Activated naive CD4-positive, alpha-beta T cell treated with anti-CD3 and anti-CD28 coated beads for 36 hours (primary cell): ENCODE measurements at places on chromosomes 2 and 18. TPM values are rescaled to one million over a fixed set of nuclear protein-coding genes. Genes with fewer than 3 reads are reported as not detected.

The SCYGR8 gene
- total RNA-seq: not detected

The DNAJC5G gene
- not detected for total RNA-seq

The TOGARAM2 gene
- total RNA-seq: 1.2 TPM

The FAM124B gene
- 0.43 TPM for total RNA-seq

The FBXO48 gene
- 1.2 TPM for total RNA-seq

The ZNF385B gene
- total RNA-seq: not detected

The FEV gene
- not detected for total RNA-seq

The CHRNA1 gene
- total RNA-seq: not detected

The KHK gene
- 10.2 TPM for total RNA-seq

The CDC42EP3 gene
- 8.5 TPM for total RNA-seq
